ENCODE measurements at places on chromosomes 11 and 22. TPM values are rescaled to one million over a fixed set of nuclear protein-coding genes. Genes with fewer than 3 reads are reported as not detected.

GRCh38 chr11:74673693-74674360, 57.4 kb downstream of the CHRDL2 start:
- no peak for DNase-seq

GRCh38 chr11:74809801-74810200, 61.2 kb downstream of the RNF169 start:
- DNase-seq, result no peak

GRCh38 chr11:48024635-48025071, 44.3 kb downstream of the PTPRJ start:
- DNase-seq, result peak; percentile 43

The APOL2 gene
- 33.2 TPM for total RNA-seq

GRCh38 chr11:94154095-94154856, 25.6 kb downstream of the PANX1 start:
- no peak for DNase-seq

Measured in myocyte (in vitro differentiated cells).